ENCODE measurements at places on chromosomes 6 and 20.
A peak's percentile ranks its signal among the peaks of the same experiment; 100 is the strongest.

GRCh38 chr20:32834972-32835371, 15.2 kb downstream of the MAPRE1 start:
- no peak for DNase-seq

DNA sequence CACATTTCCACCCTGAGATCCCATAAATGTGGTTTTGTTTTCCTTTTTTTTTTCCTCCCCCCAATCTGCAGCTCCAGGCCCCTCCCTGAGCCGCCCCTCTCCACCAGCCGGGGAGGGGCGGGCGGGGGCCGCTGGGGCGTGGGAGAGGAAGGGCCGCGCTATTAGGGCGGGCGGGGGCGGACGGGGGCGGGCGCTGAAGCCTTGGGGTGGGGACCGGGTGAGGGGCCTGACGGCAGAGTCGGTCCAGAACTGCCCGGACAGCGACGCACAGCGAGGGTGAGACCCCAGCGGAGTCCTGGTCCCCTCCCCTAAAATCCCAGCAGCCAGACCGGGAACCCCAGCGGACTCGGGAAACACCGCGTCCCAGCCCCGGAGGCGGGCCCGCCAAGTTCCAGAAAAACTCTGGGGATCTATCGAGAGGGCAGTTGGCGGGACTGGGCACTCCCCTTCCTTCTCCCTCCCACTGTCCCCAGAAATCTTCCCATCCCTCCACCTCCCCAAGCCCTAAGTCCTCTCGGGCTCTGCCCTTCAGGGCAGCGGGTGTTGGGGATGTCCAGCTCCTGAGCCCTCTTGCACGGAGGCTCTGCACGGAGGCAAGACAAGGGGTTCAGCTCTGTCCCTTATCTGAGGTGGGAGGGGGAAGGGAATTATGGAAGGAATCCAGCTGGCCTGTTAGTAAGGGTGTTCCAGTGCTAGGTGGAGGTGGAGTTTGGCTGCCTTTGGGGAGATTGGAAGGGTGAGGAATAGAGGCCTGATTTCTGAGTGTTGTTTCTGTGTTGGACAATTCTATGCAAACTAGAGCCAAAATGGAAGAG, at the start of gene PRICKLE4:
PRICKLE4 (plus strand) TSS at position 232 of the 815 bp plus-strand sequence. CDS start 2,692 bp downstream, outside the sequence.
- DNase-seq, result no peak

DNA sequence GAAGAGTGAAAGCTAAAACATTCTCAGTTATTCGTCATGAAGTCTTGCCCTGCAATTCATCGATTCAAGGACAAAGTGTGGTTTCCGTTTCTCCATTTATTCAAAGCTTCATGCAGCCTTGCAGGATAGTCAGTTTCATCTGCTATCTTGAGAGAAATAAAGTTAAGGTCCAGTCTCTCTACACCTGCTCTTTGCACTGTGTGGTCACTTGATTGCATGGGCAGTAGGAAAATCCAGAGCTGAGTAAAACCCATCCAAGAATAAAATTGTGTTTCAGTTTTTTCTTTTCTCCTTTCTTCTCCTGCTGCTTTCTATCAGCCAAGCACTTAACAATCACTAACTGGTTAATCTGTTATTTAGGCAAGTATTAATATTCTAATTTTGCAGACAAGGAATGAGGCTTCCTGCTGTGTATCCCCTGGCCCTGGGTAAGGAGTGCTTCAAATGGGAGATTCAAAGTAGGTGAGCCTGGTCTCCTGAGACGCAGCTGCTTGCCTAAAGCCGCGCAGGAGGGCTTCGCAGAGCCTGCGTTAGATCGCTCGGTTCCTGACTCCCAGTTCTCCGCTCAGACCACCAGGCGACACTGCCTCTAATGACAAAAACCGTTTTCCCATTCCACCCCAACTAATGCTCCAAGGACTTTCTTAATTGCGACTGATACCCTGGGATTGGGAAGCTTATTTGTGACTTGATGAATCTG, 808.3 kb downstream of the TFAP2A start:
- no peak for DNase-seq

DNA sequence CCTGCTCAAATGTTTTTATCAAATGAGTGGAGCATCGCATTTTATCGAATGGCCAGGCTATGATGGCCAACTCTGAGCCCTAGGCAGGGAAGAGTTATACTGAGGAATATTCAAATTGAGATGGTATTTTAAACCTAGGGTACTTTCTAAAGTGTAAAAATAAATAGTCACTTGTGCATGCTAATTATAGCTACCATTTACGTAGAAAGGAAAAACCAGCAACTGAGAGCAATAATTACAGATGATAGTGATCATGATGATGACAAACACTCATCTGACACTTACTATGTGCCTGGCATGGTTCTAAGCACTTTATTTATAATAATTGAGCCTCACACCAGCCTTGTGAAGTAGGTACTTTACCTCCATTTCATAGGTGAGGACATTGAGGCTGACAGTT, 455.7 kb downstream of the CD83 start:
- no peak for DNase-seq

DNA sequence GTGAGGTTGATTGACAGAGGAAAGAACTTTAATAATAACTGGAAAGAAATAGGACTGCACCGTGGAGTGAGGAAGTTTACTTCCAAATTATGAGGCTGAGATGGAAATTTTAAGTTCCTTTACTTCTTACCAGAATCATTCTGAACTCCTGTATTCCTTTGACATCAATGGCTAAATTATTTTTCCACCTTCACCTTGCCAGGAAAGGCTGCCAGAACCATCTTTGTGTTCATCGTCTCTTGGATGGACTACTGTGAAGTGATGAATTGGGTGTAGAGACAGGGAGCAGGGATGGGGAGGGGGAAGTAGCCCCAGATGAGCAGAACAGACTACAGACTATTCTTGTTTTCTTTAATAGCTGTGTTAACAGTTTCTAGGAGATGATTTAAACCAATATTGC, 102.1 kb upstream of the CEP162 start:
- DNase-seq, result no peak

DNA sequence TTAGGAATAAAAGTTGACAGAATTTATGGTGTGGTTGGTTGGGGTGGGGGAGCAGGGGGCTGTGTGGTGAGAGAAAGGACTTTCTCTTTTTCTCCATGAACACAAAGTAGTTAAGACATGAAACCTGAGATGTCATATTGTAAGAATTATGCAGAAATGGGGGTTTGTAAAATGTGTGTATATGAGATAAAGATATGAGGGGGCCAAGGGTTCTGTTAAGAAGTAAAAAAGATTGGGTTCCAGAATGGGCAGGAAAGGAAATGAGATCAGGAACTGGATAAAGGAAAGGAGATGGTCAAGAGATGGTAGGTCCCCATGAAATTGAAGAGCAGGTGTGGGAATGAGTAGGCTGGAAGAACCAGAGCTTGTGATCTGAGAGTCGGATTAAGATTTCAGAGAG, 9.7 kb downstream of the RNF146 start:
- DNase-seq, result no peak

DNA sequence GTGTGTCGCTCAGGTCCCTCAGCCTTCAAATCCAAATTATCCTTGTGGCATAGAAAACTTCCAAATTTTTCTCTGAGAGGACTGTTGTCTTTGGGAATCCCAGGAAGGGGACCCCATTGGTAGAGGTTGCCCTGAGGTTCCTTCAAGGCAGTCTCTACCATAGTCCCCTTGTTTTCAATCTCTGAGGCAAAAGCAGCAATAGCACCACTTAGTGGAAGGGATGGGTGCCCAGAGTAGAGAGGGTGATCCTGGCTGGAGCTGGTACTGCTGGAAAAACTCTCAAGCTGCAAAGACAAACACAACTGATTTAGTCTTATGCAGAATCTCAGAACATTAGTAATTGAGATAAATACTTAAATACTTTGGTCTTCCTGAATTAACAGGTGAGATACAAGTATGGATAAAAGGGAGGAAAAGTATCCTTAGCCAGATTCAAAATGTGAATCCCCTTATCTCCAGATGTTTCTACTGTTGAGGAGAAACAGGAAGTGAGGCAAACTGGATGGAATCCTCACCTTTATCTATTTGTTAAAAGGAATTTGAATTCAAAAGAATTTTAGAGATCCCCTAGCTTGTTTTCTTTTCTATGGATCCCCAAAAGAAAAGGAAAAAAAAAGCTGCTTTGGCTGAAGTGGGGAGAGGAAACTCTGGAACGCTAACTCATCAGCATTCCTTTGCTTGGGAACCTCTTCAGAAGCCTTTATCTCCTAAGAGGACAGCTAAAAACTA, 13.4 kb downstream of the ZNF318 start:
- peak; percentile 54 for DNase-seq

DNA sequence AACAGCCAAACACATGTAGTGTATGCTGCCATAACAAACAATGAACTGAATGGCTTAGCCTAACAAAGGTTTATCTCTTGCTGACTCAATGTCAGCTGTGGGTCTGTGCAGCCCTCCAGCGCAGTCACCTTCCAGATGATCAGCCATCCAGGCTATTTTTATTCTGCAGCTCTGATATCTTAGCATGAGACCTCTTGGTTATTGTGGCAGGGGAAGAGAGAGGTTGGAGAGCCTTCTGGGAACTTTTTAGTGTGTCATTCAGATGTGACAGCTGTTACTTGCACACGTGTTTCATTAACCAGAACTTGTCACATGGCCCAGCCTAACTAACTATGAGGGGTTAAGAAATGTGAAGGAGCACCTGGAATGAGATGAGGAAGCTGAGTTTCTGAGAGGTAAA, 202.5 kb downstream of the DHX35 start:
- DNase-seq, result no peak

GRCh38 chr6:137623293-137623692, 129.1 kb upstream of the OLIG3 start:
- DNase-seq, result no peak

GRCh38 chr6:98586163-98586562, 248.2 kb upstream of the POU3F2 start:
- DNase-seq, result no peak

- no peak for DNase-seq
Observed at GRCh38 chr20:60087563-60088105, 129.4 kb downstream of the CDH26 start.

Measured in Kasumi-1 (cell line).